ENCODE measurements at places on chromosomes 7 and 10.

- DNase-seq: peak; percentile 12
Observed at GRCh38 chr7:19754521-19755116, 18.8 kb downstream of the TMEM196 start.

DNA sequence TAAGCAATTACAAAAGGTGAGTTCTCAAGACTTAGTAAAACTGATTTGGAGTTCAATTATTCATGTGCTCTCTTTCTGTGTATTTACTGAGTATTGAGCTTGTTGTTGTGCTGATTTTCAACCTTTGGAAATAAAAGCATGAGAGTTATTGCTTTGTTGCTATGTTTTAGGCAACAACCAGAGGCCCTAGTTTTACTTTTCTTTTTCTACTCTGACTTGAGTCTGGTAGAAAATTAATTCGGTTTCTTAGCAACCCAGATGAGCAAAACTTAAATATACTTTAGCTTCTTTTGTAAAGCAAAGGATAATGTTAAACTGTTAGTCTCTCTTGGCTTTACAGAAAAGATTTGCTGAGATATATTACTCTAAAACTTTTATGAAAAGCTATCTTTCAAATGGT is 66.4 kb upstream of the SCIN start:
- no peak for DNase-seq

- no peak for DNase-seq
Observed at GRCh38 chr10:129799942-129800341, 164.1 kb downstream of the EBF3 start.

DNA sequence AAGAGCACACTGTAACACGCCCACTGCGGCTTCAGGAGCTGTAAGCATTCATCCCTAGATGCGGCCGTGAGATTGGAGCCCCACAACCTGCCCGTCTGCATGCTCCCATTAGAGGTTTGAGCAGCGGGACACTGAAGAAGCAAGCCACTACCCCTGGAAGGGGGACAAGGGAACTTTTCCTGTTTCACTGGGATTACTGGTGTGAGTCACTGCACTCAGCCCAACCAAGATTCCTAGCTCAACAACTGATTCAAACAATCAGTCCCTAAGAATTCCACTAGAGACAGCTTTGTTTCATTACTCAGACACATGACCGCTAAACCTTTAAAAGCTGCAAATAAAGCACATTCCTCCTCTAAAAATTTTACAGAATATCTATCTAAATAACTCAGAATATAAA is 69.8 kb downstream of the ORC5 start:
- peak; percentile 43 for DNase-seq

DNA sequence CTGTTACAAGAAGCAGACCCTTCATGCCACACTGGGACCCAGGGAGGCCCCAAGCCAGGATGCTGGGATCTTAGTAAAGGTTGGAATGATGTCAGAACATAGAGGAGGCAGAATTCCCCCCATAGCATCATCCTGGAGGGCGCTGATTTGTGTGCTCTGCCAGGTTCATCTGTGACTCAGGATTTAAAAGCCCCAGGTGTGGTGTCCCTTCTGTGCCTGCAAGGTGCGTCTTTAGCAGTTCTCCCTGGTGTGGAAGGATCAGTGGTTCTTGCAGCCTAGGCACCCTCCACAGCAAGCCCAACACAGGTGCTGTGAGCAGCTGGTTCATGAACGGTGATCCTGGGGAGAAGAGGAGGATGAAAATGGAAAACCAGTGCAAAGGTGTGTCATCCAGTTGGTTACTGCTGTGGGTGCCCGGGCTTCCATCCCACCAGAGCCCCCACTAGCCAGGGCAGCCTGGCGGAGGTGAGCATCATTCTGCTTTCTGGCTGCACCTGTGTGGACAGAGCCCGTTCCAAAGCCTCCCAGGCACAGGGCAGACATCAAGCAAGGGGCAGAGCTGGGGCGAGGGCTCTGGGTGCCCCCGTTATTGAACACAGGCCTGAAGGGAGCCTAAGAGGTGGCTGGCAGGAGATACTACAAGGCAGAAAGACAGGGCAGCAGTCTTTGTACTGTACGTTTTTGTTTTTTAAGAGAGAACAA is 49.5 kb downstream of the IKZF1 start:
- no peak for DNase-seq

DNA sequence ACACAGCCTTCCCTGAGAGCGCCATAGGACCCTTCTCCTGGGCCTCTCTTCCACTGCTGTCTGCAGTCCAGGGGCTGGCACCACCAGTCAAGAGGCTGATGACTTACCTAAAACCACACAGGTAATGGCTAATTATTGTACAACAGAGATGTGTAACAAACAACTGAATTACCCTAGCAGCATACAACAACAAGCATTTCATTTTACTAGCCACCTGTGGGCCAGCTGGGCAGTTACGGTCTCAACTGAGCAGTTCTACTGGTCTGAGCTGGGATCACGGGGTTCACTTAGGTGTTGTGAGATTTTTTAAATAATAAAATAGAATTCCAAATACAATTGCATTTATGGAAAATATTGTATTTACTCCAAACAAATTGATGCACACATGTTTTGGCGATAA is 431.9 kb downstream of the TNS3 start:
- DNase-seq: no peak

GRCh38 chr10:119028900-119029612 is 458 bp upstream of the NANOS1 start:
- DNase-seq: no peak

DNA sequence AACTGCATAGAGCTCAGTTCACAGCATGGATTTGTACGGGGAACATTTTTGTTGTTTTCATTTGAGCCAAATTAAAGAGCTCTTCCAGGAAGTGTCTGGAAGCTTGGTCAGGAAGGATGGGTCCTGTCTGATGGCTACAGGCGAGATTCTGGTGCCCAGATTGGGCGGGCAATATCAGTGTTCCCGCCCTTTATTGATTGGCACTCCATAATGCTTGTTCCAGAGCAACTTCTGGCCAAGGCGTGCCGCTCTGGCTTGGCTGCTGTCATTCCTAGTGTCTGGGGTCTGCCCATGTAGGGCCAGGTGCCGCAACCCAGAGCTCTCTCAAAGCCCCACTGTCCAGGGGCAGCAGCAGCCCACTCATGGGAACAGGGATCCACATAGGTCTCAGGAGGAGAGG is 45.9 kb downstream of the RAMP3 start:
- DNase-seq: no peak

GRCh38 chr10:24374134-24374915 is 165.4 kb downstream of the KIAA1217 start:
- peak; percentile 81 for DNase-seq

DNA sequence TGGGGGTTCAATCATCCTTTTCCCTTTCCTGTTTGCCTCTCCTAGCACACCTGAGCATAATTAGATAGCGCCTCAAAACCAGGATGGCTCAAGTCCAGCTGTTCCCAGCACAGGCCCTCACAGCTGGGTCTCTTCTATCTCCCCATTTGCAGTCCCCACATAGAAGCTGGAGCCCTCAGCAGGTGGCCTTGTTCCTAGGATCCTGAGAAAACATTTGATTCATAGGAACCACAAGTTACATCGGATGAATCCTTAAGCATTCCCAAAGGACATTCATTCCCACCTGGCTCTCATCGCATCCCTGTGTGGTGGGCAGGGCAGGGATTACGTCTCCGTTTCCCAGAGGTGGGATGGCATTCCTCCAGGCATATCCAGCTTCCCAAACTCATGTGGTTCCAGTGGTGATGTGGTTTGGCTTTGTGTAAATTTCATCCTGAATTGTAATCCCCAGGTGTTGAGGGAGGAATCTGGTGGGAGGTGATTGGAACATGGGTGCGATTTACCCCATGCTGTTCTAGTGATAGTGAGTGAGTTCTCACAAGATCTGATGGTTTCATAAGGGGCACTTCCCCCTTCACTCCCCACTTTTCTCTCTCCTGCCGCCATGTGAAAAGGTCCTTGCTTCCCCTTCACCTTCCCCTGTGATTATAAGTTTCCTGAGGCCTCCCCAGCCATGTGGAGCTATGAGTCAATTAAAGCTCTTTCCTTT is 49.8 kb upstream of the LEP start:
- no peak for DNase-seq

DNA sequence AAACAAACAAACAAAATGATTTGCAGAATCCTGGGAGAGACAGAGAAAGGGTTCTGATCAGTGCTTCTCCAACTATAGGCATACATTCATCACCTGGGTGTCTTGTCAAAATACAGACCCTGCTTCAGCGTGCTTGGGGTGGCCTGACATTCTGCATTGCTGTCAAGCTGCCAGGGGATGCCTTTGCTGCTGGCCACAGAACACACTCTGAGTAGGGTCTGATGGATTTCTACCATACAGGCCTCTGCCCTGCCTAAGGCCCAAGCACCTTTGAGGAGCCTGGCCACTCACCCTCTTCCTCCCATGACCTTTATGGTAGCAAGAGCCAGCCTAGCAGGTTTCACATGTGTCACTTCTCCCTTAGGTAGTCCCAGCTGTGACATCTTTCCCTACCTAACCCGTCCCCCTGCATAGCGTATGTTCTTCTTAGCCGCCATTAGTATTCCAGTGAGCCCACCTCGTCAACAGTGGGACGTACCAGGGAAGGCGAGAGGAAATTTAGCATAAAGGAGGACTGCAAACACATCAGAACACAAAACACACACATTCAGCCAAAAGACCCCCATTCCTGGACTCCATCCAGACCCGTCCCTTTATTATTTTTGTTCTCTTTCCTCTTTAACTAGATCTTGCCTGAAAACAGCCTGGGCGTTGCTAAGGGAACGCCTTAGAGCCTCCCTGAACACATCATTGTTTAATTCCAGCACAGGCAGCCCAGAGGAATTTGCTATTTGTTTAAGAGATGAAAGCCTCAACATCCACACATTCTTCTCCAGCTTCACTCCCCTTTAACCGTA is 43.9 kb upstream of the PODXL start:
- DNase-seq: no peak

DNA sequence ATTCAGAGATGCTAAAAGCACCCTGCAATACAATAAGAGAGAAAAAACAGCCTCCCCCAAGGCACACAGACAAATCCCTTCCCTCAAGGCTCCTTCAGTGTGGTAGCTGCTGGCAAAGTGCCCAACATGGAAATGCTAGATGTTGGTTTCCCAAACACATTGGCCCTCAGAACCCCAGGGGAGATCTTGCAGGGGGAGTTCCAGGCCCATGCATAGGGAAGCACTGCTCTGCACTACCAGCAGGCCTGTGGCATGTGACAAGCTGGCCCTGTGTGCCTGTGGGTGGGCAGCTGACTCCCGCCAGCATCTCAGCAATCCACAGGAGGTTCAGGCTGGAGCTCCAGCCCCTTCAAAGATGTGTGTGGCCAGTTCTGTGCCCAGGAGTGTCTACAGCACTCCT is 16.8 kb upstream of the CSGALNACT2 start:
- DNase-seq: no peak

DNA sequence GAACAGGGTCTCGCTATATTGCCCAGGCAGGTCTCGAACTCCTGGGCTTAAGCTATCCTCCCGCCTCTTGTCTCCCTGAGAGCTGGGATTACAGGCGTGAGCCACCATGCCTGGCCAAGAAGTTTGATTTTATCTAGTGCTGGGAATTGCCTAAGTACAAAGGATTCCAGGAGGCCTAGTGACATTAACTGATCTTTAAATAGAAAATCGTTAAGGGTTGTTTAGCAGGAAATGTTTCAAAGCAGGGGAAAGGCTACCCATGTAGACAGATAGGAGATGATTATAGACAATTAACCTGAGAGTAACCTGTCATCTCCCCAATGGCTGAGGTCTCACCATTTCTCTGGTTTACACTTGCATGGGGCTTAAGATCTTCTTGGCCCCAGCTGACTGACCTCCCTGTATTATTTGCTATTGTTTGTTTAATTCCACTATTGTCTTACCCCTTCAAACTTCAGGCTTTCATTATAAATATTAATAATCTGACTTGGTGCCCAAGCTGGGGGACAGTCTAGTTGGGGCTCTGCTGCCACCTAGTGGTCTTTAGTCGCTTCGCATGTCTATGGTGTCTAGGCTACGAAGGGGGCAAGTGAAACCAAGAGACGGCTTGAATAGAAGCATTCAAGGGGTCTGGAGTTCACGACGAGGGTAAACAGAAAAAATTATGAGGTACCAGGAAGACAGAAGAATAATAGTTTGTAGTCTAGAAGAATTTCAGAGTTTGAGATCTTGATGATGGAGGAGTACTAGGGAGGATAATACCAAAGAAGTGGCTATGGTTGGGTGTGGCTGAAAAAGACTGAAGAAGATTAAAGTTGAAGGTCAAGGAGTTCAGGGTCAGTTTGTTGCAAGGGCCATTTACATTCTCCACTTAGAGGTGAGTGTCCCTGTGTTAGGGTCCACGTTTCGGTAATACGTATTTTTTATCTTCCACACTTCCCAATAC is 40.4 kb upstream of the BPGM start:
- DNase-seq: no peak

GRCh38 chr7:82904871-82905270 is 257.8 kb downstream of the PCLO start:
- no peak for DNase-seq

- no peak for DNase-seq
Observed at GRCh38 chr10:80472234-80473095, 18.4 kb downstream of the TSPAN14 start.

DNA sequence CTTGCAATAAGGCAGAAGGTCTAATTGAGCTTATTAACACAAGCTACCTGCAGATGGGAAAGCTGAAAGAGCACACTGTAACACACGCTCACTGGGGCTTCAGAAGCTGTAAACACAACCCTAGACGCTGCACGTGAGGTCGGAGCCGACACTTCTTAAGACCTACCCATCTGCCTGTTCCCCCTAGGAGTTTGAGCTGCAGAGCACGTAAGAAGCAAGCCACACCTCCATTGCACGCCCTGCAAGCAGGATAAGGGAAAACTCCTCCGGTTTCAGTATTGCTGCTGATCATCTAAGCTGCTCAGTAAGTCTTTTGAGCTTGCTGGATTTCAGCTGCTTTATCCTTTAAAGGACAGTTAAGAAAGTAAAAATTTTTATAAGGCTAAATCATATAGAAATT is 244.0 kb upstream of the ZWINT start:
- no peak for DNase-seq

DNA sequence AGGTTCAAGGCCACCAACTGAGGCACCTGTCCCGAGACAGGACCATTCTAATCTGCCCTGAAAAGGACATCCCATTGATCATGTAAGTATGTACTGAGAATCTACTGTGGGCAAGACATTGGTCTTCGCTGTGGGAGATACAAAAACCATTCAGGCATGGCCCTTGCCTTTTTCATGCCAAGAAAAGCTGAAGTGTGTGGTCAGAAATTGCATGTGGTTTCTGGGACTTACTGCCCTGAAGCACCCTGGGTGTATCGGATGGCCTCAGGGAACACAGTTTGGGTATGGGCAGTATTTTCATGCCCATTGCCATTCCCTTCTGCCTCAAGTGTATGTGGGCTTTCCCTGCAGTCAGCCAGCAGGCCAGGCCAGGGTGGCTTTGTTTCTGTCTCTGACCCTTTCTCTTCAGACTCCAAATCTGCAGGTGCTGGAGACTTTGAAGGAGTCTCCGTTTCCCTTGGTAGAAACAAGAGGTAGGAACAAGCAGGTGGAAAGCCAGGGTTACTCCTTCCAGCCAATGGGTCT is 285.7 kb downstream of the ZEB1 start:
- DNase-seq: no peak

- no peak for DNase-seq
Observed at GRCh38 chr7:69862413-69863064, 264.3 kb downstream of the AUTS2 start.

GRCh38 chr7:46844486-46844885 is 737.4 kb downstream of the TNS3 start:
- no peak for DNase-seq

- no peak for DNase-seq
Observed at GRCh38 chr7:158742065-158742821, 37.6 kb upstream of the NCAPG2 start.
